Right renal pelvis (tissue), 4 donors: ENCODE measurements at places on chromosomes 12 and 14. TPM values are rescaled to one million over a fixed set of nuclear protein-coding genes. Genes with fewer than 3 reads are reported as not detected.
A peak's percentile ranks its signal among the peaks of the same experiment; 100 is the strongest.

The SMOC1 gene
- 2.3 TPM for polyA plus RNA-seq

DNA sequence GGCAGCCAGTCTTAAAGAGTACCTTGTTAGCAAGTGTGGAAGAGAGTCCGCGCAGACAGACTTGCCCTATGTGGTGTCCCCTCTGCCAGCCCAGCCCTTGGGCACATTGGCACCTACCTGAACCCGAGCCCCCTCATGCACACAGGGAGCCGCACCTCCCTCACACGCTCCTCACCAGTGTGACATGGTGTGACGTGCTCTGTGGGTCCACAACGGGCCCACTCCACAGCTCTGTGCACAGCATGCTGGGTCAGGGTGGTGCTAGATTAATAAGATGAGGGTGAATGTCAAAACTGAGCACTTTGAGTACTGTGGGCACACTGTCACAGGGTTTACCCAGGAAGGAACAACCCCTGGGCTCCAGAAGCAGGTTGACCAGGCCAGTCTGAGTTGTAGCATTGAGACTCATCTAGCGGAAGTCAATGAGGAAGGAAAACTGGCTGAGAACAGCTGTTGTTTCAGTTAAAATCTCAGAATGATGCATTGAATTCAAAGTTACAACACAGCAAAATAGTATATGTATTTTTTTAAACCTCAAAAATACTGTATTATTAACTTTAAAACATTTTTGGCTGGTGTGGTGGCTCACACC is 53.4 kb upstream of the AMN start:
- no peak for DNase-seq

DNA sequence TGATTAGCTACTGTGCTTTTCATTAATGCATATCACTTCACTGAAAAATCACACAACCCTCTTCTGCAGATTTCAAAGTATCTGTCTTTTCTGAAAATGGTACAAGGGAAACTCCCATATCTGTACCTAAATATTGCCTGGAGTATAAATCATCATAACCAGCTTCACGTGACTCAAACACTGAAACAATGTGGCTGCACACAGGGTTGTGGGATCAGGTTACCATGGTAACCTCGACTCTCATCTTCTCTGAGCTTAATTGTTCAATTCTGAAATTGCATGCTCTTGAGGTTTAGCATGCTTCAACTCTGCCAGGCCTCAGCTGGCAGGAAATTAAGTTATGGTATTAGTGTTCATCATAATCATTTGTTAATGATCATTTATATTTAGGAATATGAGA is 77.5 kb upstream of the CPSF6 start:
- DNase-seq: no peak

GRCh38 chr12:67977668-67978067 is 11.6 kb upstream of the IFNG-AS1 start:
- DNase-seq: no peak

- no peak for DNase-seq
These were observed 44.5 kb downstream of the MAP1LC3B2 start for GRCh38 chr12:116603546-116604177.

DNA sequence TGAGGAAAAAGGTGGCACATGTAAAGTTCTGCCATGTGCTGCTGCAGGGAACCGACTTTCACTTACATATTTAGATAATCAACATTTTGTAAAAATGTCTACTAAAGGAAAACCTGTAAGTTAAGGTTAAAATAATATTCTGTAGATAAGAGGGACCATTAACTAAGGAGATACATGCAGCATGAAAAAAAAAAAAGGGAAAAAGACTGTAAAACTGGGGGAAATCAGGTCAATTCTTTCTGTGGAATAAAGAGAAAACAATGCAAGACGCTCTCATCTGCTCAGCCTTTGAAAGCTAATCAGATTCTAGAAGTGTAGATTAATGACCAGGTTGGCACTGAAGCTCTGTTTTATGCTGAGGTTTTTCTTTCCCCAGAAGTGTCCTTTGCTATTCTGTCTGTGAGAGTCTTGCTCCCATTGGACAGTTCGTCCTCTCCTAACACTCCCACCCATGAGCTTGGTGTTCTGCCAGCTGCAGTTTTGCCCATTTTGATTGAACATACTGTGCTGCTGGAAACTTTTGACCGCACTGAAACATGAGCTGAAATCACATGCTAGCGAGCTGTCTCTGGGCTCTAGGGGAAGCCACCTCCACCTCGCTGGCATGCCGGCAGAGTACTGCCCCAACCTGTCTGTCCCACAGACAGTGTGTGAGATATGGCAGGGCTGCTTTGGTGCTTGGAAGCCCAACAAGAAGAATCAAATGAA is 39.7 kb downstream of the PPTC7 start:
- DNase-seq: peak; percentile 35

The SLC38A4 gene
- 22.1 TPM for polyA plus RNA-seq

The NR4A1 gene
- 11.4 TPM for polyA plus RNA-seq

The PMEL gene
- polyA plus RNA-seq: 3.5 TPM

- no peak for DNase-seq
These were observed 65.2 kb upstream of the STK38L start for GRCh38 chr12:27178723-27179399.

DNA sequence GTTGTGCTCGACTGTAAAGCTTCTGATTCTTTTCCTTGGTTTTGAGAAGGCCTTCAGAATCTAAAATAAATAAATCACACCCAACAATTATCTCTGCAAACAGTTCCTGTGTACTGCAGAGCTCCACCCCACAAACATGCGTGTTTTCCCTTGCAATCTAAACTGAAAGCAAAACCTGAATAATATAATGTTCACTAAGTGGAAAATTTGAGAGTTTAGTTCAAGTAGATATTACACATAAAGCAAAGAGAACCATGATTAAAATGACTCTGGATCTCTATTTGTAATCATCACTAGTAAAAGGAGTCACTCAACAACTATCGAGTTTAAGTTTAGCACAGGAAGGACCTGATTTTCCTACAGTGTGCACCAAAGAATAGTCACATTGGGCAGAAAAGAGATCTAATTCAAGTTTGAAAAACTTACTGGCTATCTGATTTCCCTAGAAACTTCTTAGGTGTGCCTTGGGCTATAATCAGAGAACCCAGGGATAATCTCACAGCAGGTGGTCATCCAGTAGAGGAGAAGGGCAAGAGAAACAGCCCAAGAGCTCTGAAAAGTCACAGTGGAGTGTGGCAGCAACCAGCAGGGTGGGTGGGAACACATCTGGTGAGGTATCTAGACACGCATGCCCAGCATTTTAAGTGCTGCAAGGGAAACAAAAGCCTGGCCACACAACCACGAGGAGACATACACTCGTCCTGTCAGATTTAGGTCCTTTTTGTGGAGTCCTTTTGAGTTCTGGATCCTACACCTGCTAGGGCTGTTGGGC is 25.4 kb downstream of the ATG14 start:
- no peak for DNase-seq

DNA sequence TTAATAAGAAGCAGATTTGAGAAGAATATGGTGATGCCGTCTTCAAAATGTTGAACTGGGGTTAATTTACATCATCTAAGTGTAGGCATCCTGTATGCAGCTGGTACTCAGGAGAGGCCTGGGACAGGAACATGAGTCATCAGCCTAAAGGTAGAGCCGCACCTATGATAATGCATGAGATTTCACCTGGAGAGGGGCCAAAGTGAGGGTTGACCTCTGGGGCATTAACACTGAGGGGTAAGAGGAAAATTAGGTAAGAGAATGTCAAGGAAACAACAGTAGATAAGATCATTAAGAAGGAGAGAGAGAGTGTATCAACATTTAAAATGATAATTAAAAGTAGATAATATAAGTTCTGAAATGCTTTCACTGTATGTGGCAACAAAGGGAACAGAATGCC is 20.2 kb upstream of the SSTR1 start:
- DNase-seq: no peak

The ARHGEF25 gene
- polyA plus RNA-seq: 30.0 TPM

DNA sequence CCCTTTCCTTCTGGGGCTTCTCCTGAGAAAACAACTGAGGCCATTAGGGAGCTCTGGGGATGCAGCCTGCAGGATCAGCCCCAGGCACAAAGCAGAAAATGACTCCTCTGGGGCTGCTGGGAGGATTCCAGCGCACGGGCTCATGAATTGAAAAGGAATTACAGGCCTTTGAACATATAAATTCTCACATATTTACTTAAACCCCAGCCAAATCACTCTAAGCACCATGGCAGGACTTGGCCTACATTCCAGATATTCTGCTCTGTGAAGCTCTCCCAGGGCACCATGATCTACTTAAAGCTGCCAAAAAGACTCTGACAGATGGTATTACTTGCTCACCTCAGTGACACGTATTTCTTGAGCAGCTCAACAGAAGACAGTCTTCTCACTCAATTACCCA is 87.2 kb downstream of the ZFC3H1 start:
- no peak for DNase-seq
